ENCODE measurements at places on chromosomes 7 and 10.

DNA sequence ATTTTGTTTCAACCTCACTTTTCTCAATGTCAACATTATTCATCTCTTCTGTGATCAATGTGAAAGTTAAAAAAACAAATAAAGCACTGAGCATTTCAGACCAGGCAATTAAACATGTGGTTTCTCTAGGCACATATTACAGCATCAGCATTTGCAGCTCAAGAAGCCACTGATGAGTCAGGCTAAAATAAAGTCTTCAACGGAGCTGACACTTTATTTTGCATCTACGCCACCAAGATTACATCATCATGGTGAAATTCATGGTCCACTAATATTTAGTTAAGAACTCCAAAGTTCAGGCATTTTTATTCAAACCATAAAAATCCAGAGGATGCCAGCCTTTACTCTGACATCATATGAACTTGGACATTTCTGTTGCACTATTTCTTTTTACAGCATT is 33.0 kb downstream of the MAGI2 start:
- no peak for DNase-seq

DNA sequence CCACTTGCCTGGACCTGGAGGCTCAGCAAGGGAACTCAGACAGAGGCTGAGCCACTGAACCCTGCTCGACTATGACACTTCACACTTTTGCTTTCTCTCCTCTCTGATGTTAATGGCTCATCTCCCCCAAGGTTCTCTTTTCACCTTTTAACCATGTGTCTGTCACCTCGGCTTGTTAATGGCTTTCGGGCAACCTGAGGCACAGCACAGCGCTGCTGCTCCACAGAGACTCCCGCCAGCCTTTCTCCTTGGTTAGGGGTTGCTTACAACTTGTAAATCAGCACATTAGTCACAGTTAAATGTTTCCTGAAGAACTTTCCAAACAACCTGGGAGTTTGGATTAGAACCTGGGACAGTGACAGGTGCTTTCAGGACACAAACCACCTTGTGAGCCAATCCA is 136.2 kb upstream of the TBX20 start:
- DNase-seq = no peak

DNA sequence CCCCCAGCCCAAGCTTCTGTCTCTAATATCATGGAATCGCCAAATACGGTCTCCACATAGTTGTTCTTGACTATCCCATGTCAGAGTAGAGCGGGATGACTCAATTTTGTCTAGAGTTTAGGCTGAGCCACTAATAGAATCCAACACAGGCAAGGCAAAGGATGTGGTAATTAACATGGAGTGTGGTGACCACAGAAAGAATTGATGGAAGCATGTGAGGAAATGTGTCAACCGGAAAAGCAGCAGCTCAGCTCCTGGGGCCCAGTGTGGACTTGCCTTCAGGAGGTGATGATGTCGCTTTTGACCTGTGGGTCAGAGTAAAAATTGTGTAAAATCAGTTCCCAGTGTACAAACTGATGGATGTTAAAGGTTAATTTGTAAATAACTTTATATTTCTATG is 139.3 kb upstream of the KLF6 start:
- DNase-seq = no peak

GRCh38 chr10:35614312-35614711 is 9.2 kb downstream of the GJD4 start:
- DNase-seq = no peak

GRCh38 chr10:131681656-131682055 is 219.2 kb upstream of the PPP2R2D start:
- no peak for DNase-seq

DNA sequence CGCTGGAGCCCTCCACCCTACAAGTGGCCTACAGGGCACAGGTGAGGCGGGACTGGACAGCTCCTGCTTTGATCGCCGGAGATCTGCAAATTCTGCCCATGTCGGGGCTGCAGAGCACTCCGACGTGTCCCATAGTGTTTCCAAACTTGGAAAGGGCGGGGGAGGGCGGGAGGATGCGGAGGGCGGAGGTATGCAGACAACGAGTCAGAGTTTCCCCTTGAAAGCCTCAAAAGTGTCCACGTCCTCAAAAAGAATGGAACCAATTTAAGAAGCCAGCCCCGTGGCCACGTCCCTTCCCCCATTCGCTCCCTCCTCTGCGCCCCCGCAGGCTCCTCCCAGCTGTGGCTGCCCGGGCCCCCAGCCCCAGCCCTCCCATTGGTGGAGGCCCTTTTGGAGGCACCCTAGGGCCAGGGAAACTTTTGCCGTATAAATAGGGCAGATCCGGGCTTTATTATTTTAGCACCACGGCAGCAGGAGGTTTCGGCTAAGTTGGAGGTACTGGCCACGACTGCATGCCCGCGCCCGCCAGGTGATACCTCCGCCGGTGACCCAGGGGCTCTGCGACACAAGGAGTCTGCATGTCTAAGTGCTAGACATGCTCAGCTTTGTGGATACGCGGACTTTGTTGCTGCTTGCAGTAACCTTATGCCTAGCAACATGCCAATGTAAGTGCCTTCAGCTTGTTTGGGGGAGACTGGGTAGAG is at the start of gene COL1A2:
TSS of gene COL1A2 (plus strand) at position 459 of the 704 bp plus-strand sequence. CDS start at position 596, 137 bp downstream.
- DNase-seq = peak; percentile 63

- DNase-seq = no peak
Measured at GRCh38 chr10:133141144-133141957, 18.7 kb upstream of the KNDC1 start.

GRCh38 chr10:108445746-108446145 is 1281.2 kb upstream of the SORCS1 start:
- no peak for DNase-seq

- DNase-seq = no peak
Measured at GRCh38 chr7:113083816-113084495, 2.7 kb downstream of the GPR85 start.

GRCh38 chr10:8058274-8059111 is 4.0 kb downstream of the GATA3 start:
- no peak for DNase-seq

- DNase-seq = no peak
Measured at GRCh38 chr7:18016547-18017444, 10.8 kb downstream of the PRPS1L1 start.

- no peak for DNase-seq
Measured at GRCh38 chr7:128937647-128938543, at the start of gene IRF5. IRF5 (plus strand) TSS chr7:128937927; CDS start chr7:128942082, 4,155 bp downstream.

DNA sequence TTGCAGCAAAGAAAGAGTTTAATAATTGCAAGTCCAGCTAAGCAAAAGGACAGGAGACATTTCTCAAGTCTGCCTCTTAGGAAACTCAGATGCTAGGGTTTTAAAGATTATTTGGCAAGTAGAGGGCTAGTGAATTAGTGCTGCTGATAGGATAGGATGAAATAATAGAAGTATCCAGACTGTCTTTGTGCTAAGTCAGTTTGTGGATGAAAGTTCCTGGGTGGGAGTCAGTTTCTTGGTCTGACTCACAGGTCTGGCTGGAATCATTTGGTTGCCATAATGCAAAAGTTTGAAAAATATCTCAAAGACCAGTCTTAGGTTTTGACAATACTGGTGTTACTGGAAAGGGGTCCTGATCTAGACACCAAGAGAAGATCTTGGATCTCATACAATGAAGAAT is 42.6 kb upstream of the INHBA start:
- no peak for DNase-seq

- no peak for DNase-seq
Measured at GRCh38 chr7:28998105-28998504, 40.0 kb upstream of the TRIL start.

DNA sequence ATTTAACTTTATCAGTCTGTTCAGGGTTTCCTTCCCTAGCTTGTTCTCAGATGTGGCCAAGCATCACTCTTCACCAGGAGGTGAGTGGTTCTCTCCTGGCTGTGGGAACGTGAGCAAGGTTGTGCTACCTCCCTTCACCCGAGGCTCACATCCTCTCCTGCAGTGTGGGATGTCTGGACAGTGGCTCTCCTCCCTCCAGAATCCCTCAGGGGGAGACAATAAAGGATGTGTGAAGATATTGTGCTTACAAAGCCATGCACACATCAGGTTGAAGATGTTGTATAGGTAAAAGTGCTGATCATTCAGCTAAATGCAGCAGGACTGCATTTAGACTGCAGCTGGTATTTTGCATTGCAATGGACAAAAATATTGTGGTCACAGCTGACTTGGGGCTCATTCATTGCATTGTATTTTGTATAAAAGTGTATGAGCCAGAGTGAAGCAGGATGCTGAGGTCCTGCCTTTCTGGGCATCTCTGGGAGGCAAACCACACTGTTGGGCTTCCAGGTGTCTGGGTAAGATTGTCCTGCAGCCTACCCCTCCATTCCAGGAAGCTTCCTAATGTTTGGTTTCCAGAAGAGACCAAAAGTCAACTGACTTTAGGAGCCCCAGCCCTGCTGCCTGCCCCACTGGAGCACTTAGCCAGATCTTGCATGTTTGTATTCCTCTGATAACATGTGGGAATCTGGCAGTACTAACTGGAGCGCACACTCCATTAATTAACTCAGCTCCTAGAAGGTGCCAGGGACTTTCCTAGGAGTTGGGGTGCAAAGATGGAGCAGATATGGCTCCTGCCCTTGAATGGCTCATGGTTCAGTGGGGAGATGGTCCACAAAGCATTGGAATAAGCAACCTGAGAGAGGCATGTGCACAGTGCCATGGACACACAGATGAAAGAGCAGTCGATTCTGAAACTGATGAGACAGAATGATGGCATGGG is 292.5 kb upstream of the ZNF32 start:
- DNase-seq = no peak

GRCh38 chr7:2862831-2863361 is 18.8 kb upstream of the GNA12 start:
- DNase-seq = no peak

DNA sequence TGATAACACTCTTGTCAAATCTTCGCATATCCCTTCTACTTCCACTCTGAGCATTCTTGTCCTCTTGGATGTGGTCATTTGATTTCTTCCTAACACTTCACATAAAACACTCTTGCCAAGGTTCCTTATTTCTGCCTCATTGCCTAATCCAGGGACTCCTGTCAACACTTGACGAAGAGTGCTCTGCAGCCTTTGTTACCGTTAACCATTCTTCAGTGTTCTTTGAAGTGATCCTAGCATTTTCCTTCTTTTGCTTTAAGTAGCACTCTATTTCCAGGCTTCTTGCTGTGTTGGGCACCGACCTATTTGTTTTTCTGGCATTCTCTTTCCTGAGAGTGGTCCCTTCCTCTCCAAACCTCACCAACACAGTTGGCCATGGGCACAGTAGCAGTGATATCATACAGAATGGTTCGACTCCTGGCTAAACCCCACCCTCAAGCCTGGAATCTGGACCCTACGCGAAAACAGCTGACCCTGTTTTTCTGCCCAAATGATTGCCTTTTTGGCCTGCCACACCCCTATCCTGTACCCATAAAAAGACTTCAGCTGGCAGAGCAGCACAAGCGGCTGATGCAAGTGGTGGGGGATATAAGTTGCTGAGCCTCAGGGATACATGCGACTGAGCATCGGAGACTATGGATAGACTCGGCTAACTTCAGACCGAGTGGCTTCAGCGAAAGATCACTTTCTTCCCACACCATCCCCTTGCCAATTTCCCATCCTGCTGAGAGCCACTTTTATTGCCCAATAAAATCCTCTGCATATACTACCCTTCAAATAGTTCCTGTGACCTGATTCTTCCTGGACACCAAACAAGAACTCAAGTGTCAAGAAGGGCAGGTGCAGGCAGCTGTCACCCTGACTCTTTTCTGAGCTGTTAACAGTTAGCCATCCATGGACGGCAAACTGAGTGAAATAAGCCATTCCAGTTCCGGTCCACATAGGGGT is 820.6 kb downstream of the CCSER2 start:
- no peak for DNase-seq

DNA sequence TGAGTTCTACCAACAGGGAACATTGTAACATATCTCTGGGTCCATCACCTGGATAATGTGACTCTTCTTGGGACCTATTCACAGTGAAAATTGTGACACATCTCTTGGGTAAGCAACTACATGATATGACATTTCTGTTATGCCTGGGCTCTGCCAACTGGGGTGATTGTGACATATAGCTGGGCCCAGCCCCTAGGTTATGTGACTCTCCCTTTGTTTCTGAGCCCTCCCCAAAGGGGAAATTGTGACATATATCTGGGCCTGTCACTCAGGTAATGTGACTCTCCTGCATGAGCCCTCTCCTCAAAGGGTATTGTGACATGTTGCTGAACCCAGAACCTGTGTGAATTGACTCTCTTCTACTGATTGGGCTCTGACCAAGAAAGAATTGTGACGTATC is 22.4 kb upstream of the ZNF107 start:
- DNase-seq = no peak

- DNase-seq = no peak
Measured at GRCh38 chr7:146096994-146097393, 19.6 kb upstream of the CNTNAP2 start.

- DNase-seq = no peak
Measured at GRCh38 chr10:14918964-14919363, 34.9 kb downstream of the DCLRE1C start.

DNA sequence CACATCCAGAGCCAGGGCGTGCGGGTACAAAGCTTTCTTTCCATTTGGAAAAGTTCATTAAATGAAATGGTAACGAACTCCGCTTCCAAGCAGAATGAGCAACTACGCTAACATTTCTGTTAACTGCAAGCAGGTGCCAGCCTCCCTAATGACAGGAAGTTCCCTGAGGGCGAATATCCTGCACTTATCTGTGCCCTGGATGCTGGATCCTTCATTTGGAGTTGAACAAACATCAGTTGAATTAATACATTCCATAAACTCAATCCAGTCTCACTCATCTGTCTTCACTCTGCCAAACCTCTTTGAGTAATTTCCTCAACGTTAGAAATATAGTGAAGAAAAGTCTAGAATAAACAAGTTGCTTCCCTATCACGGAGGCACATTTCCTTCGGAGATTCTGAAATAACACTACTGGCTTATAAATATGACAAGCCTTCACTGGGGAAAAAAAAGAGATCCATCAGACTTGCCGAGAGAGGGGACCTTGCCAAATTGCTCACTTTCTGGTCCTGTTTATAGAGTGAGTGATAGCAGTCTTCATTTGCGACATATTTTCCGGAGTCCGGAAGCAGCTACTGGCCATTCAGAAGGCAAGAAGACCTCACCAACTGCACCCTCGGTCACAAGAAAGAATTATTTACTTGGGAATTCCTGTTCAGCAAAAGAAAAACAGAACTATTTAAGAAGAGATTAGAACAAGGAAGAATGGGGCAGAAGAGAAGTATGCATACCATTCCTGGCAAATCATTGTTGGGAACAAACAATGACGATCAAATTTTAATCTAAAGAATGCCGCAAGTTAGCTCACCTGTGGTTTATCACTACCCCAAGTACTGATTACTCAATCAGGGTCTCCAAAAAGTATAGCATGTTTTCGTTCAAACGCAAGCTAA is 196.4 kb downstream of the FAM107B start:
- DNase-seq = no peak
